ENCODE measurements at places on chromosomes 2 and 18. TPM values are rescaled to one million over a fixed set of nuclear protein-coding genes. Genes with fewer than 3 reads are reported as not detected.

DNA sequence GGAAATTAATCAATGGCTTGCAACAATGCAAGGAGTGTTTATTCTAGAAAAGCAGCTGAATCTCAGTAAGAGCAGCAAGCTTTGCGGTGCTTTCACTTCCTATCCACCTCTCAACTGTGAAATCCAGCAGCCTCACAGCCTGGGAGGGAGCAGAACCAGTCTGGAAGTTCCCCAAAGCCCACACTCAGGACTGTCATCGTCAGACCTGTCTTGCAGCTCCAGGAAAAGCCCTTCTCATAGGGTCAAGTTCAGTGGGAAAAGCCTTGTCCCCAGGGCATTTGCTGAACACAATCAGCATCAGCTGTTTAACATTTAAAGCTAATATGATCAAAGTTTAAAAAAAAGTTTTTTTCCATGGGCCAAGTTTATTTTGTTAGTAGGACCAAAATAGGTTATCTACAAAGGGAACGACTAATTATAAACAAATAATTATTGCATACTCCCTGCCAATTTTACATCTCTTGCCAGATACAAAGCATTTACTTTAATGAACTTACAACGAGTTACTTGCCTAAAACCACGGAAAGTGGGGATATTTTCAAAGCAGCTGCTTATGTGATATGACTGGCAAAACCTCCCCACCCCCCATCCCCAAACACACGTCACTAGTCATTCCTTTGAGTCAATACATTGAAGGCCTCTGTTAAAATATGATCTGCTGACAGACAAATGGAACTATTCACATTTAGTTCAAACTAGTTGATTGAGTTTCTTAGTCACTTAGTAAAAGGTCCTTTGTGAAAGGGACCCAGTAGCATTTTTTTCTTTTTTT lies 36.8 kb downstream of the PARD6G start:
- DNase-seq = no peak

GRCh38 chr2:108825736-108826135 lies 39.2 kb downstream of the CCDC138 start:
- no peak for DNase-seq

DNA sequence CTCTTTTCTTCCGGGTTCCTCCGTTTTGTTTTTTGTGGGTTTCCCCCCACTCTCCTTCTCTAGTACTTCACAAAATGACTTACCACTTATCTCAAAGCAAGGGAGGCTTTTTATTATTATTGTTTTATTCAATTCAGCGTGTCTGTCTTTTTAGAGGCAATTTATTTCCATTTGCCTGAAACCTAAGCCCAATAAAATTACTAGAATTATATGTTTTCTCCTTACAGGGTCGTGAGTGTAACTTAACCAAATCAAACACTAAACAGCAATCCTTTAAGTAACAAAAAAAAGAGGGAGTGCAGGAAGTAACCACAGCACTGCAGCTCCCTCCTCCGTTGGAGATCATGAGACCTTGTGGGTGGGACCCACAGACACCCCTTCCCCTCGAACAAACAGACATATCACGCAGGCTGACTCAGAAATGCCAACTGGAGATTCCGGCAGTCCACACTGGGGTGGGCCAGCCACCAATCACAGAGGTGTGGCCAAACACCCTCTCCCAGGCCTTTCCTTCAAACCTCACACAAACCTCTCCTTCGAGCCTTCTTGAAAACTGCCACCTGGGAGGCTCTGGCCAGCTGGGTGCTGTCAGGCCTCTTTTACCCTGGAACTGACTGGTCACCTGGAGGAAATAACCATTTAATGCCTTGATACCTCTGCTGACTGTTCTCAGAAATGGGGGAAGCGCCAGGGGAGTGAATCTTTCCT lies 207.1 kb upstream of the SMAD2 start:
- DNase-seq = no peak

DNA sequence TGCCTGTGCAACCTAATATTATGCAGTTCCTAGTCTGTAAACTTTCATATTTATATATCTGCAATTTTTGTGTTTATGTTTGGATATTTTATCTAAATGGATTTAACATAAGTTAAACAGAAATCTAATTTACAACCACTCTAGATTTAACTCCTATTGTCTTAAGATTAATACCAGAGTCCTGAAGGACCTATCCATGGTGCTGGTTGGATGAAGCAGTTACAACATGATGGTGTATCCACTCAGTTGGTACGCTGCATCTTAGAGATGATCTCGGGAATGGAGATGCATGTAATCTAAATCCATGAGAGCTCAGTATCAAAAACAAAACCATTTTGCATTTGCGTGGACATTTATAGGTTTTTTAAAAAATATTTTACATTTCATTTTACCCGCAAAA lies 745.9 kb upstream of the SLC8A1 start:
- DNase-seq = no peak

GRCh38 chr2:151928380-151928779 lies 100.2 kb upstream of the ARL5A start:
- no peak for DNase-seq

DNA sequence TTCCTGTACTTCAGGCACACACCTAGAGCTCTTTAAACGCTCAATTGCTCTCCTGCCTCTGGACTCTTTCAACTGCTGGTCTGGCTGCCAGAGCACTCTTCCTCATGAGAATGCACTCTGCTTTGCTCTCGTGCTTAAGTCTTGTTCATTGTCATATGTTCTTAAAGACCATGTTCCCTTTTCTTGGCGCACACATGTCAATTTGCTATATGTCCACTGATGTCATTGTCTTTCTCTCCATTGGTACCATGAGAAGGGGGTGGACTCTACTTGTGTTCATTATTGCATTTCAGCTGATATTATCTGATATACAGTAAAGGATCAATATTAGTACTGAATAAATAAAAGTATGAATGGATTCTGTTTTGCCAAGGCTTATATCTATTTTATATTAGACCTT lies 16.8 kb downstream of the SPHKAP start:
- no peak for DNase-seq

DNA sequence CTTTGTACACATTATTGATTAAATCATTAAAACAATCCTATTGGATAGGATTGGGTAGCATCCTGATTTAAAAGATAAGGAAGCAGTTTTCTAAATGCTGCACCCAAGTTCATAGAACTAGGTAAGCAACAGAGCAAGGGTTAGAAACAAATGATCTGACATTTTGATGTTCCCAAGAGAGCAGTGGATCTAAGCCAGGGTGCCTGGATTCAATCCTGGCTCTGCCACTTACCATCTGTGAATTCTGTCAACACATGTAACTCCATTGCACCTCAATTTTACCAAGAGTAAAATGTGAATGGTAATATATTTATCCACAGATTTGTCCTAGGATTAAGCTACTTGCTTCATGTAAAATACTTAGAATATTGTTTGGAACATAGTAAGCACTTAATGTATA lies 982.6 kb upstream of the FANCL start:
- DNase-seq = no peak

- DNase-seq = no peak
These were observed 65.3 kb downstream of the CYBRD1 start for GRCh38 chr2:171587567-171587966.

Gene POMC
- 1.2 TPM for total RNA-seq

Gene PIEZO2
- 8.8 TPM for total RNA-seq

Gene ECEL1
- 7.2 TPM for total RNA-seq

Gene EVX2
- not detected for total RNA-seq

Measured in aorta (tissue), 5 donors.